ENCODE measurements at places on chromosomes 7 and 10. TPM values are rescaled to one million over a fixed set of nuclear protein-coding genes. Genes with fewer than 3 reads are reported as not detected.

DNA sequence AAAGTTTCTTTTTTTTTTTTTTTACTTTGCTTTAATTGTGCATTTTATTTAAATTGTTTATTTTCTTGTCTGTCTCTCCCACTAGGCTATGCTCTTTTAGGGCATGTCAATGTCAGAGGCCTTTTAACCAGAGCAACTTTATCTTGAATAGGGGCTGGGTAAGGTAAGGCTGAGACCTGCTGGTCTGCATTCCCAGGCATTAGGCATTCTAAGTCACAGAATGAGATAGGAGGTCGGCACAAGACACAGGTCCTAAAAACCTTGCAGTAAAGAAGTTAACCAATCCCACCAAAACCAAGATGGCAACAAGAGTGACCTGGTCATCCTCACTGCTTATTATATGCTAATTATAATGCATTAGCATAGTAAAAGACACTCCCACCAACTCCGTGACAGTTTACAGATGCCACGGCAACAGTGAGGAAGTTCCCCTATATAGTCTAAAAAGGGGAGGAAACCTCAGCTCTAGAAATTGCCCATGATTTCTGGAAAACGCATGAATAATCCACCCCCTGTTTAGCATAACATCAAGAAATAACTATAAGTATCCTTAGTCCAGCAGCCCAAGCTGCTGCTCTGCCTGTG lies 47.0 kb upstream of the FRMD4A start:
- peaks cover 40% of the 10 kb centered on the region for H3K27me3 ChIP-seq
- H3K4me1 ChIP-seq: peaks cover 21% of the 10 kb centered on the region
- no peak overlapping the region for H3K27ac ChIP-seq
- H3K4me3 ChIP-seq: no peak overlapping the region

The CDC14C gene
- not detected for total RNA-seq

GRCh38 chr10:21497177-21497807 lies 28.2 kb downstream of the SKIDA1 start:
- peak; percentile 62 for DNase-seq
- H3K4me3 ChIP-seq: peak overlapping the region; percentile 76
- H3K27me3 ChIP-seq: peaks cover 50% of the 10 kb centered on the region
- H3K4me1 ChIP-seq: peaks cover 17% of the 10 kb centered on the region
- H3K27ac ChIP-seq: no peak overlapping the region

The SKIDA1 gene
- 0.54 TPM for total RNA-seq

DNA sequence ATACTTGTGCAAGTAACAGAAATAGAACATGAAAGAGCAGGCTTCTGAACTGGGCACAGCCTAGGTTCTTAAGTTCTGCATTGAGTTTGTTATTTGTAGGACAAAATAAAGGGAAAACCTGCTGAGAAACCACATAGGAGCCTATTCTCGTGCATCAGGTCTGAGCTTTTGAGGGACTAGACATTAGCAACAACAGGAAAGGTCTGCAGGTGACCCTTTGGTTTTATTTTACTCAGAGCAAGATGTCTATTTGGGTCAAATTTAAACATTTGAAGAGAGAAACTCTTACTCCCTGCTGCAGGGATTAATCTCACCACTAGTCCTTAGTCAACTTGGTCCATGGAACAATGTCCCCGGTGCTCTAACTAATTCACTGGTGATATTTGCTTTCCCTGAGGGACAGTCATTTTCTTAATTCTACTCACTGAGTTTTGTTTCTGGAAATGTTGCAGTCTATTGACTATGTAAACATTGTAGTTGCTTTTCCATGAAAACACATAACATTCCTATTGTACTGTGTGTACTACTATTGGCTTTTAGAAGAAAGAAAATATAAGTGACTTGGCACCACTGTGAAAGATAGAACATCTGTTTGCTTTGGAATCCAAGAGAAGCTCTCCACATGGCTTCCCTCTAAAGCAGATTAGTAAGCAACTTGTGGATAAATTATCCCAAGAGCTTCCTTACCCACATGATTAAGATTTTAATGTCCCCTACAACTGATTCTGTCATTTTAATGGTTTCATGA lies 108.2 kb downstream of the CHRM2 start:
- no peak overlapping the region for H3K4me3 ChIP-seq
- H3K27ac ChIP-seq: no peak overlapping the region
- no peaks in the 10 kb centered on the region for H3K4me1 ChIP-seq
- no peaks in the 10 kb centered on the region for H3K36me3 ChIP-seq

DNA sequence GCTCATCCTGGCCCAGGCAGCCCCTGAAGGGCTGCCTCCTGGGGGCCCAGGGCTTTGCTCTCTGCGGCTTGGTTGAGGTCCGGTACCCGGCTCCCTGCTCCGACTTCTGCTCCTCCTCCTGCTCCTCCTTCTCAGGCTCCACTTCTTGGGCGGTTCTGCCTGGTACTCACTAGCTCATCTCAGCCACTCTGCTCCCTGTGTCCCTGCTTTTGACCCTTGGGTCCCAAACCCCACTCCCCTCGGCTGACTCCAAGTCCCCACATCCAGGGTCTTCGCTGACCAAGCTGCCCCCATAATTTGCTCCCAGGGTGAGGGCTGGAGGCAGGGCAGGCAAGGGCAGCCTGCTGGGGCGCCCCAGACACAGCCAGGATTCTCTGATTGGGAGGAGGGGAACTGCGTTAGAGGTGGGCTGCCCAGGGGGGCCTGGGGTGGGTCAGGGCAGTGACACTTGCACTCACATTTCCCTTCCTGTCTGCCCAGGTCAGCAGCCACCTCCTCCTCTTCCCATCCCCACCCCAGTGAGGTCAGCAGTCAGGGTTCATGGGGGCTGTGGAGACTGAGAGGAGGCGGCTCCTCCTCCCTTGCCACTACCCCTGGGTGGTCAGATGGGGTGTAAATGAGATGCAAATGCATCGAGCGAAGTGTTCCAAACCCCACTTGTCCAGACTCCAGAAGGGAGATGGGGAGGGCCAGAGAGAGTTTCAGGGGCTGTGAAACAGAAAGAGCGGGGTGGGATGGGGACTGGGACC lies 2.2 kb downstream of the SMARCD3 start:
- peaks cover 44% of the 10 kb centered on the region for H3K4me1 ChIP-seq
- no peak overlapping the region for H3K27ac ChIP-seq
- H3K27me3 ChIP-seq: peaks cover 40% of the 10 kb centered on the region
- no peak overlapping the region for H3K4me3 ChIP-seq

DNA sequence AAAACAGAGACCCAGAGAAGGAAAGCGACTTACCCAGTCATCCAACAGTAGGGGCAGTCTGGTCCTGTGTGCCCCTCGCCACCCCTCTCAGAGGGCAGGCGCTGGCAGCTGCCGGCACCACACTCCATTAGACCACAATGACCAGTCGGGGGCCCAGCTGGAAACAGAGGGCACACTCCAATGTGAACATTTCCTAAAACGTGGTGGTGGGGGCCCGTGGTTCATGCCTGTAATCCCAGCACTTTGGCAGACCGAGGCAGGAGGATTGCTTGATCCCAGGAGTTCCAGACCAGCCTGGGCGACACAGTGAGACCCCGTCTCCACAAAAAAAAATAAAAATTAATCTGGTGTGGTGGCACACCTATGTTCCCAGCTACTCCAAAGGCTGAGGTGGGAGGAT lies 912 bp upstream of the OAT start:
- no peaks in the 10 kb centered on the region for H3K36me3 ChIP-seq
- DNase-seq: no peak
- H3K27me3 ChIP-seq: peaks cover 2% of the 10 kb centered on the region
- peaks cover 16% of the 10 kb centered on the region for H3K4me1 ChIP-seq
- H3K27ac ChIP-seq: no peak overlapping the region

DNA sequence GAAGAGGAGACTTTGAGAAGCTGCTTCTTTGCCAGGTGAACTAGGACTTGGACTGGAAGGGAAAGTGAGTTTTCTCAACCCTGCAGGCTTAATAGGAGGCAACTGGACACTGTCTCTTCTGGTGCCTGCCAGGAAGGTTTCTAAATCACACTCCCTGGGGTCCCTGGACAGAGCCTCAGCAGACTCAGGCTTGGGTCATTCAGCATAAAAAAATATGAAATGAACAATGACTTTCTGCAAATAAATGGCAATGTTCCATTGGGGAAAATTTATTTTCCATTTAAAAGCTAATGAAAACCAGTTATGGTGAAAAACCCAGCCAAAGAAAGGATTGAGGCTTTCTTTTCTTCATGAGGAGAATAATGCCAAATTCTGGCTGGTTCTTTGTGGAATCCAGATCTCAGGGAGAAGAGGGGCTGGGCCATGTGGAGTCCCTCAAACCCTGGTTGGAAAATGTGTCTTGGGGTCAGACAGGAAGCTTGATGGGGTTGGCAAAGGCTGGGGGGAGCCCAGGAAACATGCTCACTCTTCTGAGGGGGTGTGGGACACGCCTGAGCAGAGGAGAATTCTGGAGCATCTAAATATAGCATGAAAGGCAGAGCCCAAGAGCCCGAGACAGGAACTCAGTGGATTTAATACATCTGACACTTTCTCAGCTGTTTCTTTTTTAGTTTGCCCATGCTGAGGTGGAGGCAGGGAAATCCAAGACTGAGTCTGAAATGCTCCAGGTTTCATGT lies 65.2 kb upstream of the EMX2 start:
- no peaks in the 10 kb centered on the region for H3K4me1 ChIP-seq
- DNase-seq: no peak
- H3K27me3 ChIP-seq: peaks cover 13% of the 10 kb centered on the region
- no peak overlapping the region for H3K27ac ChIP-seq
- H3K36me3 ChIP-seq: no peaks in the 10 kb centered on the region

- peaks cover 38% of the 10 kb centered on the region for H3K27me3 ChIP-seq
- no peak within 1 kb of the TSS for H3K4me3 ChIP-seq
- no peak for DNase-seq
- H3K4me1 ChIP-seq: no peaks in the 10 kb centered on the region
These were observed at the start of gene CHRM2 for GRCh38 chr7:136868496-136869000. TSS of gene CHRM2 (plus strand) at chr7:136868652. CDS start at chr7:137014866, 146,214 bp downstream.

GRCh38 chr10:109773288-109774120 lies 149.8 kb downstream of the XPNPEP1 start:
- DNase-seq: no peak
- no peak overlapping the region for H3K27ac ChIP-seq
- no peak overlapping the region for H3K4me3 ChIP-seq
- H3K27me3 ChIP-seq: peaks cover 5% of the 10 kb centered on the region
- no peaks in the 10 kb centered on the region for H3K4me1 ChIP-seq

The FAM237B gene
- total RNA-seq: not detected

DNA sequence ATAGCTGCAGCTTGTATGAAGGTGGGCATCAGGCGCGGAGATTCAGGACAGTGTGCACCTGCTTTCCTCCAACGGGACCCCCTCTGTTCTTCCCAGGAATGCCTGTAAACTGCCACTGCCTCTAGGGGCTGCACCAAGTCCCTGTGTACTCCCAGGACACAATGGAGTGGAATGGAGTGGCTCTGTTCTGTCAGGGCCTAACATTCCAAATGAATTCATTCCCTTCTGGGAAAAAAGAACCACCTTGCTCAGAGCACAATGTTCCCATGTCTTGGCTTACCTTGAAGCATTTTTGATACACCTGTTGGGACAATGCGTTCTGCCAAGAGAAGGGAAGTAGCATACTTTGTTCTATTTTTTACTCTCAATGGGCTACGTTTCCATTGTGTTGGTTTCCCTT lies 339.4 kb downstream of the FRMD4A start:
- H3K27me3 ChIP-seq: no peaks in the 10 kb centered on the region
- no peak overlapping the region for H3K27ac ChIP-seq
- no peak overlapping the region for H3K4me3 ChIP-seq
- H3K36me3 ChIP-seq: no peaks in the 10 kb centered on the region
- DNase-seq: no peak

GRCh38 chr7:1998146-1998545 lies 234.6 kb downstream of the MAD1L1 start:
- no peak overlapping the region for H3K4me3 ChIP-seq
- no peaks in the 10 kb centered on the region for H3K4me1 ChIP-seq
- no peaks in the 10 kb centered on the region for H3K36me3 ChIP-seq
- DNase-seq: no peak
- no peaks in the 10 kb centered on the region for H3K27me3 ChIP-seq
- no peak overlapping the region for H3K27ac ChIP-seq

The LSM8 gene
- 49.9 TPM for total RNA-seq

DNA sequence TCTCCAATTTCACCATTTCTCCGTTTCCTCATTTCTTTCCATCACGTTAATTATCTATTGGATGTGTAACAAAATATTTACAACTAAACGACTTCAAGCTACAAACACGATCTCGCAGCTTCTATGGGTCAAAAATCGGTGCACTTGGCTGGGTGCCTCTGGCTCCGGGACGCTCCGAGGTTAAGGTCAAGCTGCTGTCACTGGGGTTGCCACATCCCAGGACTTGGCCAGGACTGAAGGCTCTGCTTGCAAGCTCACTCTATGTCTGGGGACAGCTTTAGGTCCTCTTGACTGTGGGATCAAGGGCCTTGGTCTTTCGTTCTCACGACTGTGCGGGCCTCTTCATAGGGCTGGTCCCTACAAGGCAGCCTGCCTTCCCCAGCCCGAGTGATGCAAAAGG lies 159.7 kb downstream of the CCDC3 start:
- H3K27ac ChIP-seq: no peak overlapping the region
- H3K4me1 ChIP-seq: no peaks in the 10 kb centered on the region
- H3K36me3 ChIP-seq: no peaks in the 10 kb centered on the region
- H3K27me3 ChIP-seq: peaks cover 4% of the 10 kb centered on the region
- no peak overlapping the region for H3K4me3 ChIP-seq
- no peak for DNase-seq

- H3K4me1 ChIP-seq: no peaks in the 10 kb centered on the region
- DNase-seq: no peak
- no peak overlapping the region for H3K4me3 ChIP-seq
These were observed 139.4 kb upstream of the HPS1 start for GRCh38 chr10:98586096-98586495.

DNA sequence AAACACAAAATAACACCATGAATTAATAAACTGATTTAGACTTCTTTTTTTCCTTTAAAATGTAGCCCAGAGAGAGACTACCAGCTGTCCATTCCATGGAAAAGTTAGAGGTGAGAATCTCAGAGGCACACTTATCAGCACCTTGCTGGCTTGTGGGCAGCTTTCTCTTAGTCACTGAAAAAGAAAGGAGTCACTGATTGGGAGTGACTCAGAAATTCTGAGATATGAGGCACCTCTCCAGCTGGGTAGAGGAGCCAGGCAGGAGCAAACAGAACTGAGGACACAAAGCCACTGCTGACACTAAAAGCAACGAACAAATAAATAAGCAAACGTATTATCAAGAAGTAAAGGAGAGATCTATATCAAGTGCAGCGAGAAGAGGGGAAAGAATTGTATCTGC lies 310.6 kb downstream of the PARD3 start:
- no peak overlapping the region for H3K27ac ChIP-seq
- H3K36me3 ChIP-seq: no peaks in the 10 kb centered on the region
- peak; percentile 8 for DNase-seq
- peaks cover 2% of the 10 kb centered on the region for H3K27me3 ChIP-seq
- H3K4me1 ChIP-seq: peaks cover 2% of the 10 kb centered on the region
- no peak overlapping the region for H3K4me3 ChIP-seq

The CPA1 gene
- total RNA-seq: not detected

GRCh38 chr7:23058408-23059096 lies 44.6 kb upstream of the HYCC1 start:
- H3K4me1 ChIP-seq: peaks cover 2% of the 10 kb centered on the region
- no peak overlapping the region for H3K27ac ChIP-seq
- no peaks in the 10 kb centered on the region for H3K36me3 ChIP-seq
- H3K27me3 ChIP-seq: no peaks in the 10 kb centered on the region

- no peaks in the 10 kb centered on the region for H3K27me3 ChIP-seq
- no peak overlapping the region for H3K4me3 ChIP-seq
- H3K36me3 ChIP-seq: no peaks in the 10 kb centered on the region
- no peak for DNase-seq
These were observed 100.2 kb downstream of the GNAT3 start for GRCh38 chr7:80411621-80412020.
